ENCODE measurements at places on chromosomes 7 and 10. TPM values are rescaled to one million over a fixed set of nuclear protein-coding genes. Genes with fewer than 3 reads are reported as not detected.

DNAH11 gene
- total RNA-seq: 4.9 TPM

LRIT1 gene
- not detected for total RNA-seq

GHRHR gene
- total RNA-seq: 6.5 TPM

CDC14C gene
- total RNA-seq: not detected

CLIP2 gene
- 39.8 TPM for total RNA-seq

SLC18A3 gene
- total RNA-seq: not detected

CELF2 gene
- total RNA-seq: 22.9 TPM

HOXA3 gene
- total RNA-seq: not detected

RSPH10B2 gene
- 0.52 TPM for total RNA-seq

ACSL5 gene
- total RNA-seq: not detected

DNA sequence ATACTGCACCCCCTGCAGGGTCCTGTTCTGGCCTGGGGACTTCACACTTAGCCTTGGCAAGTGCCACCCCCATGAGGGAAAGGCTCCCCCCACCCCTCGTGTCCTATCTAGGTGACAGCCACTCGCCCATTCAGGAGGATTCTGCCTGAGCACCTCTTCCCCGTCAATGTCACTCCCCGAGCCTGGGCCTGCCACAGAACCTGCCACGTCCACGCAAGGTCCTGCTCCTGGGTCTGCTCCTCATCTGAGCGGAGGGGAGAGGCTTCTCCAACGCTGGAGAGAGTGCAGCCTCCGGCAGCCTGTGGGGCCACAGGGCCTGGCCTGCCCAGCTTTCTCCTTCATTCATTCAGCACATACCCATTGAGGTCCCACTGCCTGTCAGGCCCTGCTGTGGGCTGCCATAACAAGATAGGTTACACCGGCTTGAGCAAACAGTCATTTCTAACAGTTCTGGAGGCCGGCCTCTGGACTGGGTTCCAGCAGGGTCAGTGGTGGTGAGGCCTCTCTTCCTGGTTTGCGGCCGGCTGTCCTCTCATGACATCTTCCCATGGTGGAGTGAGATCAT lies 92.0 kb upstream of the RET start:
- H3K36me3 ChIP-seq: no peaks in the 10 kb centered on the region
- H3K27ac ChIP-seq: no peak overlapping the region
- no peak overlapping the region for H3K4me3 ChIP-seq

DNA sequence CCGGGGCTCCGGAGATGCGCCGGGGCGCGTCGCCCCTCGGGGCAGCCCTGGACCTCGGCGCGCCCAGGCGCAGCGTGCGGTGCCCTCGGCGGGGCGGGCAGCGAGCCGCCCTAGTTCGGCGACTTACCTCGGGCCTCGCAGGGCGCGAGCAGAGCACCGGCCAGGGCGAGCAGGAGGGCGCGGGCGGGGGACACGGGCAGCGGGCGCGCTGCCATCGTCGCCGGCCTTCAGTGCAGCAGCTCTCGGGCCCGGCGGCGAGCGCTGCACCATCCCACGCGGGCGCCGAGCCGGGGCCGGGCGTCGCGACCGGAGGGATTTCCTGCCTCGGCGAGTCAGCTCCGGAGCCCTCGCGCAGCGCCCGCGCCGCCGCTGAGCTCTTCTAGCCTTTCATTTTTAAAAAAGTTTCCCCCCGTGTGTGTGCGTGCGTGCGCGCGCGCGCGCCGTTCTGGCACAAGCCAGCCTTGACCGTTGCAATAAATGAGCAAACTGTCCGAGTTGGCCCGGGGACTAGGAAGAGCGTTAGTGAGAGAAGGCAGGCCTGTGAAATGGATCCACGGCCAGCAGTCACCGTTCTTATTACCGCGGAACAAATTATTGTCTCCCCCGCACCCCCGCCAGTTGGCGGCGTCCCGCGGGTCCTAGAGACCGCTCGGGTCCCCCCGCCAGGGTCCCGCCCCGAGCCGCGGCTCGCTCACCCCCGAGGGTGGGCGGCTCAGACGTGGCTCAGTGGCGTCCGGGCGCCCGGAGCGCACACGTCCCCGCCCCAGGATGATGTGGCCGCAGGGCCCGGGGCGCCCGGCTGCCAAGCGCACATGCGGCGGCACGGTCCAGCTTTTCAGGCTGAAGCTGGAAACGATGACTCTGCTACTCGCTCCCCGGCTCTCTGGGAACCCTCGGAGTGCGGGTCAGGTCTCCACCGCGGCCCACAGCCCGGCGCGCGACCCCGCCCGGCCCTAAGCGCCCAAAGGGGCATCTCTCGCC lies at the start of gene ADAM12:
TSS of gene ADAM12 (minus strand) at position 547 of the 981 bp plus-strand sequence. CDS start at position 215, 332 bp downstream.
- H3K4me1 ChIP-seq: no peaks in the 10 kb centered on the region
- DNase-seq: no peak
- H3K4me3 ChIP-seq: peak within 1 kb of the TSS; percentile 68
- H3K27me3 ChIP-seq: peaks cover 10% of the 10 kb centered on the region
- no peaks in the 10 kb centered on the region for H3K36me3 ChIP-seq
- no peak within 1 kb of the TSS for H3K27ac ChIP-seq

DNA sequence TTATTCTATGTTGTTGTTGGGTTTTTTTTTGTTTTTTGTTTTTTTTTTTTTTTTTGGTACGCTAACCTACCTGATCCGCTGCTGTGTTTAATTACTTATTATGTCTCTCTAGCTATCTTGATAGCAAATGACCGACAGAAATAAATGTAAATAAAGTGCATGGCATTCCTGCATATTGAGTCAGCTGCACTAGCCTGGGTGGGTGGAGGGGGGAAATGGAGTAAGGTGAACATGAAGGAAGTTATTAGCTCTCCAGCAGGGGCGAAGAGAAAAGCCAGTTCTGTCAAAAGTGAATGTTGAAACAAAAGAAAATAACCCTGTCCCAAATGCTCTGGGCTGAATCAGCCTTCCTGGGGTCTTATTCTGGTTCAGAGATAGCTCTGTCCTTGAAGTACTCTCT lies 210.7 kb upstream of the MDFIC start:
- H3K4me3 ChIP-seq: no peak overlapping the region
- peaks cover 21% of the 10 kb centered on the region for H3K4me1 ChIP-seq
- no peaks in the 10 kb centered on the region for H3K36me3 ChIP-seq

- no peak overlapping the region for H3K27ac ChIP-seq
- no peaks in the 10 kb centered on the region for H3K36me3 ChIP-seq
- no peaks in the 10 kb centered on the region for H3K27me3 ChIP-seq
- DNase-seq: no peak
- H3K4me3 ChIP-seq: no peak overlapping the region
Measured at GRCh38 chr10:971613-972012, 16.6 kb upstream of the GTPBP4 start.

GRCh38 chr7:1032536-1033181 lies 11.7 kb upstream of the GPR146 start:
- DNase-seq: no peak
- no peak overlapping the region for H3K27ac ChIP-seq
- H3K4me1 ChIP-seq: no peaks in the 10 kb centered on the region
- H3K36me3 ChIP-seq: no peaks in the 10 kb centered on the region
- no peak overlapping the region for H3K4me3 ChIP-seq

- H3K27me3 ChIP-seq: no peaks in the 10 kb centered on the region
- no peaks in the 10 kb centered on the region for H3K36me3 ChIP-seq
- no peaks in the 10 kb centered on the region for H3K4me1 ChIP-seq
Measured at GRCh38 chr7:30001998-30002397, 12.4 kb upstream of the SCRN1 start.

GRCh38 chr10:114749510-114749909 lies 72.1 kb upstream of the FHIP2A start:
- H3K4me3 ChIP-seq: no peak overlapping the region
- H3K36me3 ChIP-seq: no peaks in the 10 kb centered on the region
- no peak overlapping the region for H3K27ac ChIP-seq
- no peaks in the 10 kb centered on the region for H3K27me3 ChIP-seq
- DNase-seq: no peak
- no peaks in the 10 kb centered on the region for H3K4me1 ChIP-seq

DNA sequence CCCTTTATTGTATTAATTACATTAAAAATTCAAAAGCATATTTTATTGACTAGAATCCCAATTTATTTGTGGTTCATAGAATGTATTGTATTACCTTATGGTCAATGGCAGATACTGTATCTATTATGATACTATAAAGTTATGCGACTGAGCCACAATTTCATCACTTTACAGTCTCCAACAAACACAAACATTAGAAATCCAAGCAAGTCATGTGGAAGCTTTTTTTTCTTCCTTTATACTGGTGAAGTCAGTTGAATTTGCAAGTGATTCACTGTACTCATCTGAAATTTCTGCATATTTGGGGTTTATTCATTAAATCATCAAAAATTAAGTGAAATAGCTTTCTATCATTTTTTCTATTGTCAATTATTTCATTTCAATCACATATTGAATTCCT lies 54.3 kb downstream of the BMPER start:
- no peak overlapping the region for H3K4me3 ChIP-seq
- no peak overlapping the region for H3K27ac ChIP-seq
- no peak for DNase-seq
- H3K4me1 ChIP-seq: no peaks in the 10 kb centered on the region
- H3K27me3 ChIP-seq: no peaks in the 10 kb centered on the region

DNA sequence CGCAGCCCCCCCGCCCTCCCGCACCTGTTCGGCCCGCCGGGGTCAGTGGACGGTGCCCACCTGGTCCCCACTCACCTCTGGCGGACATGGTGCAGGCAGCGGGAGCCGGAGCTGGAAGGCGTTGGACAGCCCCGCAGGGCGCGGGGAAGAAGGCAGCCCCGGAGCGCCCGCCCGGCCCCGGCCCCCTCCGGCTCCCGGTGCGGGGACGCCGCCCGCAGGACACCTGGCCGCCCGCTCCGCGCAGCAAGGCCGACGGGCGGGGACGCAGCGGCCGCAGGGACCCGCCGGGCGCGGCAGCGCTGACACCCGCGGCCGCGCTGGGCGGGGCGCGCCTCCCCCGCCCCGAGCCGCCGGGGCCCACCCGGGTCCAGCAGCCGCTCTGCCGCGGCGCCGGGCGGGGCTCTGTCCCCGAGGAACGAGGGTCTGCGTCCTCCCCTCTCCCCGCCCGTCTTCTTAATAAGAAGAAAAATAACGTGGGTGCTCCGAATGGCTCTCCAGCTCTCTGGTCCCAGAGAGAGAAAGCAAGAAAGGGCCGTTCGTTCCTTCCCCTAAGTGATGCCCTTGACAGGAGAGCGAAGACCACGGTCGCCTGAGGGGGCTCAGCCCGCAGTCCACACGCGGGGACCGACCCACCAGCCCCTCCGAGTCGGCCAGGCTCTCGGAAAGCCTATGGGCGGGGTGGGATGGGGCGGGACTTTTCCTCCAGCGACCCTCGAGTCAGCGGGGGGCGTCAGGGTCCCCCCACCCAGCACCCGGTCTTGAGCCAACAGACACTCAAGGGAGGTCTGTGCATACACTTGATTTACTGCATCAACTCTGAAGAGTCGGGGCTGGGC lies 53.4 kb upstream of the FHIP2A start:
- peak overlapping the region; percentile 72 for H3K4me3 ChIP-seq
- no peaks in the 10 kb centered on the region for H3K4me1 ChIP-seq
- no peaks in the 10 kb centered on the region for H3K36me3 ChIP-seq
- no peak overlapping the region for H3K27ac ChIP-seq
- DNase-seq: no peak

- no peak for DNase-seq
- H3K27ac ChIP-seq: no peak overlapping the region
- no peaks in the 10 kb centered on the region for H3K27me3 ChIP-seq
- H3K4me3 ChIP-seq: no peak overlapping the region
Measured at GRCh38 chr7:138456220-138456619, 3.8 kb upstream of the TRIM24 start.

DNA sequence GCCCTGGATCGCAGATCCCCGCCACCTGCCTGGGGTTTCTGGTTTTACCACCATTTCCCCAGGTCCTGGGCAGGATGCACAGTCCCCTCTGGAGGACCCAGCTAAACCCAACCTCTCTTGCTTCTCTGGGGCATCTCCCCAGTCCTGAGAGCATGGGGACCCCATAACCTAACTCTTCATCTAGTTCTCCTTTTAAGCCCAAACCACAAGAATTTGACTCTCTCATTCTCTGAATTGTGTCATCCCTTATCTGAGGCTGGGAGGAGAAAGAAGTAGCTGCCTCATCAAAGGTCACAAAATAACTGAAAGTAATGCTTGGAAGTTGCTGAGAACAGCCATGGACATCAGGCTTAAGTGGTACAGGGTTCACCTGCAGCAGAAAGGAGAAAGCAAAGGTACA lies 159.9 kb downstream of the FGFR2 start:
- no peak overlapping the region for H3K27ac ChIP-seq
- DNase-seq: no peak
- peaks cover 10% of the 10 kb centered on the region for H3K4me1 ChIP-seq
- no peaks in the 10 kb centered on the region for H3K27me3 ChIP-seq
- H3K36me3 ChIP-seq: no peaks in the 10 kb centered on the region
- H3K4me3 ChIP-seq: no peak overlapping the region

- DNase-seq: peak; percentile 77
- H3K27me3 ChIP-seq: peaks cover 9% of the 10 kb centered on the region
- no peak within 1 kb of the TSS for H3K27ac ChIP-seq
- H3K4me1 ChIP-seq: no peaks in the 10 kb centered on the region
Measured at GRCh38 chr10:13001041-13001886, at the start of gene CCDC3. Gene CCDC3 (minus strand): TSS chr10:13001713. CDS start chr10:13001570, 143 bp downstream.

GRCh38 chr10:48659790-48660189 lies 24.9 kb upstream of the WDFY4 start:
- no peak overlapping the region for H3K4me3 ChIP-seq
- H3K27ac ChIP-seq: no peak overlapping the region
- DNase-seq: no peak
- no peaks in the 10 kb centered on the region for H3K27me3 ChIP-seq

DNA sequence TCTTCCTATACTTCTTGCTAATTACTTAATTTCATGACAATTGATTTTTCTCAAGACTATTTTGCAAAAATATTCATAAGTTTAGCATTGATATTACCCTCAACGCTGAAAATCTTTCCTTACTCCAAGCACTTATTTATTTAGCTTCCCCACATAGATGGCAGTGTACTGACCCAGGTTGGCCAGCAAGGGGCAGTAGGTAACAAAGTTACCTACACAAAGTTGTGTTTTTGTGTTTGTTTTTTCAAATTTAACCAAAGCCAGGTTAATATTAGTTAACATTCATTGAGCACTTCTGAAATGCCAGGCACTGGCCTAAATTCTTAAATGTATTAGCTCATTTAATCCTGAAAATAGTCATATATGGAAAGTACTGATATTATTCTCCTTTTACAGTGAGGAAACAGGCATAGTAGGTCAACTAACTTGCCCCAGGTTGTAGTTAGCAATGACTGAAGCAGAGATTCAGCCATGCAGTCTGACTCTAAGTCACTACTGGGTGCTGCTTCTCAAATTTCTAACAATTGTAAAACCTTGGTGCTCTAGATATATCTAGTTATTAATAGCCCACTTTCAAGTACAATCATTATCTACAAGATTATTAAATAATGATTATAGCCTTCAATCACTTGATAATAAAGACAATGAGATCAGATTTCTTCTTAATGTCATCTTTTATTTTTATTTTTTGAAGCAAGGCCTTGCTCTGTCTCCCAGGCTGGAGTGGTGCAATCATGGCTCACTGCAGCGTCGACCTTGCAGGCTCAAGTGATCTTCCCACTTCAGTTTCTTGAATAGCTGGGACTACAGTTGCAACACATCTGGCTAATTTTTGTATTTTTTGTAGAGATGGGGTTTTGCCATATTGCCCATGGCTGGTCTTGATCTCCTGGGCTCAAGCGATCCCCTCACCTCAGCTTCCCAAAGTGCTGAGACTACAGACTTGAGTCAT lies 5.8 kb upstream of the GGCT start:
- H3K4me3 ChIP-seq: no peak overlapping the region
- DNase-seq: no peak
- no peaks in the 10 kb centered on the region for H3K27me3 ChIP-seq
- no peaks in the 10 kb centered on the region for H3K4me1 ChIP-seq

GRCh38 chr7:51026341-51026740 lies 243.6 kb upstream of the GRB10 start:
- no peak for DNase-seq
- H3K36me3 ChIP-seq: no peaks in the 10 kb centered on the region
- H3K4me1 ChIP-seq: no peaks in the 10 kb centered on the region
- no peak overlapping the region for H3K4me3 ChIP-seq

GRCh38 chr10:44030132-44030531 lies 354.8 kb downstream of the CXCL12 start:
- no peaks in the 10 kb centered on the region for H3K4me1 ChIP-seq
- H3K4me3 ChIP-seq: no peak overlapping the region
- no peaks in the 10 kb centered on the region for H3K27me3 ChIP-seq
- H3K36me3 ChIP-seq: no peaks in the 10 kb centered on the region
- DNase-seq: no peak

Measured in H1 (cell line).